ENCODE measurements at places on chromosomes 5 and 9.

DNA sequence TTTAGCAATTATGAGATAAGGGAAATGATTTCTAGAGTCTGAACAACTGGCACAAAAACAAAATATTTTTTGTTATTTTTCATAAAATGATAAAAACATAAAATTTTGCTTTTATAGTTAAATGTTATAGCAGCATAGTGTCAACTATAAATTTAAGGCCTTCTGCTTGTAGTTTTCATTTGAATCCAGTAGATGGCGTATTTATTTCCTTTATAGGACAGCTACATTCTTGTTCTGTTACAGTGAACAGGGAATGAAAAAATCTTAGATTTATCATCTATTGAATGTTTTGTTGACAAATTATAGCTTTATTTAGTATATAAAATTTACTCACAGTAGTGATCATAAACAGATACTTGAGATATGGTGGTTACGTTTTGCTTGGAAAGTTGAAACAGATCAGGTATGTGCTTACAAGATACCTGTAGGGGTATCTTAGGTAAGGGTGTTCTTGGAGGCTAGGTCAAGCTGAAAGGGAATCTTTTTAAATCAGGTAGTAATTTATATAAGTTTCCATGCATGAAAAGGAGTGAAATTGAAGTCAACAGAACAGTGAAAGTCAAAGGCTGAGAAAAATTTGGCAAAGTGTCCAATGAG lies 239.3 kb upstream of the GRIN3A start:
- DNase-seq: no peak

GRCh38 chr5:132325691-132326090 lies 31.5 kb downstream of the SLC22A4 start:
- DNase-seq: no peak

GRCh38 chr5:25091921-25092320 lies 447.1 kb upstream of the CDH10 start:
- no peak for DNase-seq

DNA sequence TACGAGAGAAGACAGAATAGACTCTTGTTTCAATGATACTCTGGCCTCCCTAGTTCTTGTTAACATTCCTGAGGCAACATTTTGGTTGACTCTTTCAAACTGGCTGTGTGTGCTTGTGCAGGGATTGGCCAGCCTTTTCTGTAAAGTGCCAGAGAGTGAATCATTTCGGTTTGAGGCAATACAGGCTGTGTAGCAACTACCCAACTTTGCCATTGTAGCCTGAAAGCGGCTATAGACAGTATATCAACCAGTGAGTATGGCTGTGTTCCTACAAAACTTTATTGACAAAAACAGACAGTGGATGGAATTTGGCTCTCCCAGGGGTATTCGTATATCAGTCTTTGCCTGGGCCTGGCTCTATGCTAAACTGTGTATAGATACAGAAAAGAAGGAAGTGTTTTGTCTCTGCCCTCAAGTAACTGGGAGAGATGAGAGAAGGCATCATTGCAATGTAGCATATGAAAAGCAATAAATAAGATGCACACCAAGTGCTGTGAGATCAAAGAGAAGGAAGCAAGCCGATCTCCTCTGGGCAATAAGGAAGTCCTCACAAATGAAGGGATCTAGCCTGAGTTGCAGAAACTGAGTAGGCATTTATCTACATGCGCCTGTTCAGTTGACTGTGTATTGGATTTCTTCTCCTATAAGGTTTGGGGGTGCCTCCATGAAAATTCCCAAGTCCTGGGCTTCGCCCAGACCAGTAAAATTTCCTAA lies 568.0 kb upstream of the KLF4 start:
- DNase-seq: no peak

DNA sequence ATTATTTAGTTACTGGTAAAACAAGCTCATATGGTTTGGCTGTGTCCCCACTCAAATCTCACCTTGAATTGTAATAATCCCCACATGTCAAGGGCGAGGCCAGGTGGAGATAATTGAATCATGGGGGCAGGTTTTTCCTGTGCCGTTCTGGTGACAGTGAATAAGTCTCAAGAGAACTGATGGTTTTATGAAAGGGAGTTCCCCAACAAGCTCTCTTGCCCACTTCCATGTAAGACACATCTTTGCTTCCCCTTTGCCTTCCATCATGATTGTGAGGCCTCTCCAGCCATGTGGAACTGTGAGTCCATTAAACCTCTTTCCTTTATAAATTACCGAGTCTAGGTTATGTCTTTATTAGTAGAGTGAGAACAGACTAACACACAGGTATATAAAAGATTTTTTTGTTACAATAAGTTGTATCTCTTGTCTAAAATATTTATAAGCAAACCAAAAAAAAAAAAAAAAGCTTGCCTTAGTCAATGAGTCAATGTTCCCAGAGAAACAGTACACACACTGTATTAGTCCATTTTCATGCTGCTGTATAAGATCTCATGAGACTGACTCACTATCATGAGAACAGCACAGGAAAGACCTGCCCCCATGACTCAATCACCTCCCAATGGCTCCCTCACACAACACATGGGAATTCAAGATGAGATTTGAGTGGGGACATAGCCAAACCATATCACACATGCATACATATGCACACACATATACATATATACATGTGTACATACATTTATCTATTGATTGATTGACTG lies 138.3 kb downstream of the BASP1 start:
- DNase-seq: no peak

DNA sequence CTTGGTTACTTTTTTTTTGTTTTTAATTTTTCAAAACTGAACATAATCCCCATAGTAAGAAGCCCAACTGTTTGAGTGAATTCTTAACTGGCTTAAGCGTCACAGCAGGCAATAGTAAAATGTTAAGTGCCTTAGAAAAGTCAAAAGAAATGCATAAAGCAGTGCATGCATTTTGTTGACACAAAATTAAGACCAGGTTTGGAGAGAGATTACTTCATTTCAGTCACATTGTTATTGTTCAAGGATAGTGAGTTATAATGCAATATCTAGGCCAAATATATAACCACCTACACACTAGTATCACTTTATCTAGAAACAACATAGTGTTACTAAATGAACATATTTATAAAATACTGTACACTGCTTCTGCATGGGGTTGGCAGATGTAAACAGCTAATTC lies 116.9 kb upstream of the KLF9 start:
- DNase-seq: no peak

GRCh38 chr5:45195026-45195425 lies 386.3 kb downstream of the MRPS30 start:
- no peak for DNase-seq

GRCh38 chr5:144332265-144332664 lies 161.6 kb downstream of the KCTD16 start:
- no peak for DNase-seq

DNA sequence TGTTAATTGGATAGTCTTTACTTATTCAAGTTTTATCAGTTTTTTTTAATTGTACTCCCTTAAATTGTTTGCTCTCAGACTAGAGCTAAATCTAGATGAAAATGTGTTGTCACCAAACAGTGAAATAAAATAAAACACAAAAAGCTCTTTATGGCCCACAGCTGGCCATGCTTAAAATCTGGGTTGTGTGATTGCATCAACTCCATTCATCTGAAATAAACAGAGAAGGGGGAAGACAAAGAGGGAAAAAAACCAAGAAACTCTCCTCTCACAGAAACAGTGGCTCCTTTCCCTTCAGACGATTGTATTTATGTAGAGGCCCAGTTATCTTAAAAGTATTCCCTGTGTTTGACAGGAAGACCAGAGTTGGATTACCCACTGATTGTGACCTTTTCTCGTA lies 422.4 kb downstream of the IRX1 start:
- DNase-seq: no peak

- DNase-seq: no peak
Observed at GRCh38 chr5:103010168-103010567, 109.8 kb downstream of the GIN1 start.

DNA sequence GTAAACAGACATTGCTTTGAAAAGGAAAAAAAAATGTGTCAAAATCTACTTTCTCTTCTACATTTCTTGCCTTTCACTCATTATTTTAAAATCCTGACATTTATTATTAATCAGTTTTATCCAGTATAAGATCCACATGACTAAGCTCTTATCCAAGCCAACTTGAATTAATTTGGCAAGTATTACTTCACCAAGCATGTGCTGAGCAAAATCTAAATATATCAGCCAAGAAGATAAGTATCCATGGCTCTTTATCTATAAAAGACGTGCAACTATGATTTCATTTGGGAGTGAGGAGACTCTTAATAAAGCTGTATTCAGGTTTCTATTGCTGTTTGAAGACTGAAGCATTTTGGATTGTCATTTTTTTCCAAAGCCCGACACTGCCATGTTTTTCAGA lies 221.3 kb downstream of the TRIM36 start:
- no peak for DNase-seq

GRCh38 chr5:154547551-154547950 lies 69.5 kb upstream of the HAND1 start:
- DNase-seq: no peak

DNA sequence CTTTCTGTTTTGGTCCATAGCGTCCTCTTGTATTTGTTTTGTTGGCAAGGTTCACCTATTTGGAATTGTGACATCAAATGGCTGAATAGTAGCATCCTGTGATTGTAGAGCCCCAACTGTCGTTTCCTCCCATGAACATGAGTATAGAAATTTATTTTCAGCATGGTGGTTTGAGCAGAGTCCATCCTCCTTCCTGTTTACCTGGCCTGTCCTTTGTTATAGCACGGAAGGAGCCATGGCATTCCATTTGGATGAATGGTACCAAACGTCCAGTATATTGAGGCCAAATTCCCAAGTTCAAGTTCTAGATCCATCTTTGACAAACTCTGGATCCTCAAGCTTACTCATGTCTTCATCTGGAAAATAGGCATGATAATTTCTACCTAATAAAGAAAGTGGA lies 16.8 kb downstream of the RASGRF2 start:
- no peak for DNase-seq

DNA sequence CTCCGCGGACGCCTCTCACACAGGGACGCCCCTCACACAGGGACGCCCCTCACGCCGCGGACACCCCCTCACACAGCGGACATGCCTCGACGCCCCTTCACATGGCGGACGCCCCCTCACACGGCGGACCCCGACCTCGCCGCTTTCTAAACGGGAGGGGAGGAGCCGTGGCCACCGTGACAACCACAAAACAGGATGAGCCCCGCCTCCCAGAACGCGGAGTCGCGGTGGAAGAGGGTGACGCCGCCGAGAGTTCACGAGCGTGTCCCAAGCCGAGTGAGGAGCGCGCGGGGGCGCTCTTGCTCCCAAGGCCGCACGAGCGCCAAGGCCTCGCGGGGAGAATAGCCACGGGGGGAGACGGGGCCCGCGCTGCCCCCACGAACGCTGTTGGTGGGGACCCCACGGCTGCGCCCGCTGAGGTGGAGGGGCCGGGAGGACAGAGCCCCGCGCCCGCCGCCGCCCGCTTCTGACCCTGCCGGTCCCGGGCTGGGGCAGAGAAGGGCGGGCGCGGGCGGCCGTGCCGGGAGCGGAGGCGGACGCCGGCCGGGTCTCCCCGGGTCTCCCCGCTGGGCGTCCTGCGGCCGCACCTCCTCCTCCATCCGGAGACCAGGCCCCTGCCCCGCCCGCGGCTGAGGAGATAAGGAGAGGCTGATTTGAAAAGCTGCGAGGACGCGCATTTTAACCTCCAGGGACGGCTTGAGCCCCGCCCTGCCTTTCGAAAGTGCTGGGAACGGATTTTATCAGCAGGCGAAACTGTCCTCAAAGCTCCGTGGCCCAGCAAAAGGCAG lies 3.9 kb upstream of the NKD2 start:
- peak; percentile 15 for DNase-seq

DNA sequence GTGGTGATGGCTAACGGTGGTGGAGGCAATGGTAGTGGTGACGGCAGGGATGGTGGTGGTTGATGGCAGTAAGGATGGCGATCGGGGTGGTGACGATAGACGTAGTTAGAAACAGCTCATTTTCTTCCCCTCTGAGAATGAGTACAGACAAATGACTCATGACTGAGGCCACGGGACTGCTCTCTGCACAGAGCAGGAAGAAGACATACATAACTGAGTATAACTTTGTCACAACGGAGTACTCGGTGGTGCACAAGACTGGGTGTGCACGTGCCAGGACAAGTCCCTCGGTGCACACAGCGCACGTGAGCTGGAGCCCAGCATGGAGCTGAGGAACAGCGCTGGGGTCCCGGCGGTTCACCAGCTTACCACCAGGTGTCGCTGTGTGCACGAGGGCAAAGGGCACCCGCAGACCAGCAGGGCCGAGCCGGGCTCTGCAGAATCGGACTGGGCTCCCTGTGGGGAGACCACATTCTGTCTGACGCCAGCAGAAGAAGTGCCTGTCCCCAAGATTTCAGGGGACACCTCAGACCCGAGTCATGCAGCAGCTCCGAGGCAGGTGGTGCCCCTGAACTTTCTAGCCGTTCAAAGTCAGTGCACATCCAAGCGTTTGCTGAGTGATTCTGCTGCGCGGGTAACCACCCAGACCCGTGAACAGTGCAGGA lies 188.6 kb downstream of the FSTL4 start:
- peak; percentile 63 for DNase-seq

DNA sequence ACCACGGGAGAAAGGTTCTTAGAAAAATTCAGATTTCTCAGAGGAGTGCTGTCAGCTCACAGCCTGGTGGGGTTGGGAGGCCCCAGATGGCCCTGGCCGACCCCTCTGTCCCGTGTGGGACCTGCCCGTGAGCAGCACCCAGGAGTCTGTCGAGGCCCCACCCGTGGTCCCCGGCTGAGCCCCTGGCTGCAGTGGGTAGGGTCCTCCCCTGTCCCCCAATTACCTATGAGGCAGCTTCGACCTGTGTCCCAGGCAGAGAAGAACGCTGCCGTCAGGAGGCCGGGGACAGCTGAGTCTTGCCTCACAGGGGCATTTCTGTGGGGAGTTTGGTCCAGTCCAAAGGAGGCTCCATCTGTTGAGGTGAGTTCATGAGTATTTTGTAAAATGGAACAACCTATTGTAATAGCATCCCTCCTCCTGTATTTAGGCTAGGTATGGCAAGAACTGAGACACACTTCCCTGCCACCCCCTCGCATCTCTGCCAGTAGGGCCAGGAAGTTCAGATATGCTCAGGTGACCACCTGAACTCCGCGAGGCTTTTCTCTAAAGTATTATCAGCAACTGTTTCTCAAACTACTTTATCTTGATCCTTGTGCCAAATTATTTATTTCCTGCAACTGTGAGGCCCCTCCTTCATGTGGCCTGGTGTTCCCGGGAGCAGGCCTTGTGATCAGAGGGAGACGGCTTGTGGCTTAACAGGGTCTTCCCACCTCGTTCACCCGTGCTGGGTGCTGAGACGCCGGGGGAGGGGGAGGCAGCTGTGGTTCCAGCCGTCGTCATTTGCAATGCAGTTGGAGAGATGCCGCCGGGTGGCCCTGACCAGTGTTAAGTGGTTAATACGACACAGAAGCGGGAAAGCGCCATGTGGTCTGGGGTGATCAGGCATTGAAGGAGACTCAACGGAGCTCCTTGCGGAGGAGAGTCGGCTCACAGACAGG lies 1.7 kb downstream of the AHRR start:
- DNase-seq: no peak
